Smooth muscle cell of bladder (primary cell): ENCODE measurements at places on chromosomes 5 and 9. TPM values are rescaled to one million over a fixed set of nuclear protein-coding genes. Genes with fewer than 3 reads are reported as not detected.

Gene TIMD4
- total RNA-seq, result not detected in 2 replicates

Gene HSD17B3
- total RNA-seq, result not detected in 2 replicates

Gene CDO1
- 2.6 and 7.7 TPM in 2 replicates for total RNA-seq

Gene KCNT1
- not detected in 2 replicates for total RNA-seq

Gene PCDHB9
- 0.09 and 0.14 TPM in 2 replicates for total RNA-seq

Gene CTXN3
- not detected in 2 replicates for total RNA-seq

Gene TEX48
- not detected in 2 replicates for total RNA-seq

Gene C7
- total RNA-seq, result 1.1 and 4.0 TPM in 2 replicates

Gene TAF11L5
- total RNA-seq, result not detected in 2 replicates
